ENCODE measurements at places on chromosomes 2 and 18.

- DNase-seq = peak; percentile 8
Measured at GRCh38 chr2:126482582-126483464, 173.1 kb upstream of the GYPC start.

DNA sequence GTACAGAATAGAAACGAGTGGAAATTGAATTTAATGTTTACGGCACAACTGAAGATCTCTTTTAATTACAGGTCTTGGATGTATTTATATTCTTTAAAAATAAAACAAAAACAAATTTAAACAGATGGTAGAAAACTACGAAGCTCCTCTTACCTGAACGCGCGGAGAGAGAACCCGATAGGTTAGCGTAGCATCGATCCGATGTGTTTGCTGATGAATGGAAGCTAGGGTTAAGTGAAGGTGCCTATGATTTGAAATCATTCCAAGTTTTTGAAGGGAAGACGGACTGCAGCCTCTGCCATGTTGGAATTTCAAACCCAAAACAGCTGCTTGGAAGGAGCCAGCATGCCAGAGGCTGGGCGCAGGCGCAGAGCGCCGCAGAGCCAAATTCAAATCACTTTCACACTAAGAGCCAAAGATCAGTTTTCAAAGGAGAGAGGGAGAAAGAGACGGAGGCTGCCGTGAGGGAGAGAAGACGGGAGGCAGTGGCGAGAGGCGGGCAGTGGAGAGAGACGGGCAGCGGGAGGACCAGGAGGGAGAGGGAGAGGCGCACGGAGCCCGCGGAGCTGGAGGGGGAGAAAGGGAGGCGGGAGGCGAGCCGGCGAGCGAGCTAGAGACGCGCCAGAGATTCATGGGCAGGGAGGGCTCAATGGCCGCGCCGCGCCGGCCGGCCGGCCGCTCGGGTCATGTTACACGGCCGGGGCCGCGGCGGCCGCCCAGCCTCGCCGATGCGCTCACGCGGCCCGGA, at the start of gene FIGN:
Gene FIGN, minus strand, starts transcription at position 324 of the 748 bp plus-strand sequence. CDS start 1,081 bp downstream, outside the sequence.
- peak; percentile 77 for DNase-seq

DNA sequence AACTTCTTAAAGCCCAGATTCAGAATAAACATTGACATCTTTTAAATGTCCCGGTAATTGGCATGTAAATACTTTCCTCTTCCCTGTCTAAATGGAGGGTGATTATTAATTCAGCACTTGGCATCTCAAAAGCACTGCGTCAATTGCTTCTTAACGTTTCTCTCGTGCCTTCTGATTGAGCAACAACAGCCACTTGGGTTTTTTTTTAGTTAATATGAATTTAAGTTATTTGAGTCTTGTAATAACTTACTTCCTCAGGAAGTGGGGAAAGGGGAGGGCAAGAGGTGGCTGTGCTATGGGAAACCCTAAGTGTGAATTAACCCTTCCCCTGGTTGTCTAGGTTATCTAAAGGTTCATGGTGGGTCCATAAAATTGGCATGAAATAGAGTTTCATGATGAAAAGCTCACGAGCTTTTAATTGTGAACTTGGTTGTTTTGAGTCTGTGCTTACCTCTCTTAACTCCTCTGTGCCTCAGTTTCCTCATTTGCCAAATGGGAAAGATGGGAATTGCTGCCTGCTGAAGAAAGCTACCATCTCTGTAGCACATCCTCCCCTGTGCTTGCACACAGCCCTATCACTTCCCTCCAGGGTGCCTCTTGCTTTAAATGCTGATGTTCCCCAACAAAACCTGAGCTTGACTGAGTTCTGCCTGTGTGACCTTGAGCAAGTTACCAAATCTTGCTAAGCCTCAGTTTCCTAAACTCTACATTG, 126.3 kb upstream of the BCL2L11 start:
- no peak for DNase-seq

DNA sequence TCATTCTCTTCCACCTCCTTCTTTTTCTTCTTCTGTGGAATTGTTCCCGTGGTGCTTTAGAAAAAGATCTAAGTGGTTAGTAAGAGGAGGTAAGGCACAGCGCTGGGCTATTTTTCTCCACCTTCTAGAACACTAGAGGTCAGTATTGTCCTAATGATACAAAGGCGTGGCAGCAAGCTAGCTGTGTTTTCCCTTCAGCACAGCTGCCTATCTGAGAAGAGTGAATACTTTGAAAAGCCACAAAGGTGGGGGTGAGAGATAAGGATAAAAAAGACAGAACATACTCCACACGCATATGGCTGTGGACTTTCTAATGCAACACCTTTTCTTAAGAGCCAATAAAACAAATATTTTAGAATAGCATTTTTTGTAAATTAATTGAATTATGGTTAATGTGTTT, 2.1 kb downstream of the CNTNAP5 start:
- peak; percentile 67 for DNase-seq

GRCh38 chr2:217980036-217980435, 22.8 kb downstream of the TNS1 start:
- DNase-seq = no peak

- no peak for DNase-seq
Measured at GRCh38 chr18:27094621-27095020, 90.5 kb downstream of the CHST9 start.

All from HuH-7 (cell line).